HepG2 (cell line): ENCODE measurements at places on chromosomes 11 and 22. TPM values are rescaled to one million over a fixed set of nuclear protein-coding genes. Genes with fewer than 3 reads are reported as not detected.

- no peak for DNase-seq
Observed at GRCh38 chr11:60332846-60333245, 5.8 kb downstream of the MS4A6E start.

- DNase-seq = peak; percentile 16
Observed at GRCh38 chr11:11010624-11011127, 152.8 kb upstream of the ZBED5 start.

- no peak for DNase-seq
Observed at GRCh38 chr11:477052-477715, 27.1 kb downstream of the PTDSS2 start.

DNA sequence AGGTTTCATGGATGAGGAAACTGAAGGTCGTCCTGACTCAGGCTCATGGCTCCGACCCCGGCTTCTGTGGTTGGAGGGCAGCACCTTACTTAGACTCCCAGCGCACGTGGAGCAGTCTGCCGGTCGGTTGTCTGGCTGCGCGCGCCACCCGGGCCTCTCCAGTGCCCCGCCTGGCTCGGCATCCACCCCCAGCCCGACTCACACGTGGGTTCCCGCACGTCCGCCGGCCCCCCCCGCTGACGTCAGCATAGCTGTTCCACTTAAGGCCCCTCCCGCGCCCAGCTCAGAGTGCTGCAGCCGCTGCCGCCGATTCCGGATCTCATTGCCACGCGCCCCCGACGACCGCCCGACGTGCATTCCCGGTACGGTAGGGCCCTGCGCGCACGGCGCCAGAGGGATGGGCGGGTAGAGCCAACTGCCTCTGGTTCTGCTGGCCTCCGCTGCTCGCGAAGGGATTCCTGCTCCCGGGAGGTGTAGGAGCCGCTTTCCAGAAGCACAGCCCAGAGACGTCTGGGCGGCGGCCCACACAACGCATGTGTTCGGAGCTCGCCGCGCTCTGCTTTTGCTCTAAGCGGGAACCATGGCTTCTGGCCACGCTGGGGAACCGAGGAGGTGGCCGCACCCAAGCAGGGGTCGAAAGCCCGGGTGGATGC is at the start of gene LDHA:
LDHA (plus strand) TSS at position 289 of the 653 bp plus-strand sequence. CDS start 2,280 bp downstream, outside the sequence.
- DNase-seq = peak; percentile 93

OVOL1 gene
- polyA plus RNA-seq = 0.01 and 0.04 TPM in 2 replicates

GRCh38 chr11:126465573-126466188 is 110.2 kb downstream of the ST3GAL4 start:
- DNase-seq = no peak

DNA sequence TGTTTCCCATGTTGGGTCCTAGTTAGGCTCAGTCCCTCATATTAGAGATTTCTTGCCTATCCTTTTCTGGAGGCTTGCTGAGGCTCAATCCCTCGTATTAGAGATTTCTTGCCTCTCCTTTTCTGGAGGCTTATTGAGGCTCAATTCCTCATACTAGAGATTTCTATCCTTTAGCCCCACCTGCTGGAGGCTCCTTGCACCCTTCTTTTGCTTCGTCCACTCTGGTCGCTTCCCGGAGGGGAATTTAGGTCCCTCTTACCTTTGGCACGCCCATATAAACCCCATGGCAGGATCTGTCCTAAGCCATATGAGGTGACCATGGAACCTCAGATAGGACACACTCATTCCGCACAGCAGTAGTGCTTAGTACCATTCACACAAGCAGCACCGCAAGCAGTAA is 15.9 kb downstream of the CYP2D6 start:
- DNase-seq = peak; percentile 54

SAMM50 gene
- polyA plus RNA-seq = 26.2 and 34.7 TPM in 2 replicates

GRCh38 chr11:122697636-122698167 is 42.2 kb downstream of the UBASH3B start:
- DNase-seq = no peak

GRCh38 chr11:10305964-10306918 is 1.4 kb downstream of the ADM start:
- DNase-seq = no peak

DNA sequence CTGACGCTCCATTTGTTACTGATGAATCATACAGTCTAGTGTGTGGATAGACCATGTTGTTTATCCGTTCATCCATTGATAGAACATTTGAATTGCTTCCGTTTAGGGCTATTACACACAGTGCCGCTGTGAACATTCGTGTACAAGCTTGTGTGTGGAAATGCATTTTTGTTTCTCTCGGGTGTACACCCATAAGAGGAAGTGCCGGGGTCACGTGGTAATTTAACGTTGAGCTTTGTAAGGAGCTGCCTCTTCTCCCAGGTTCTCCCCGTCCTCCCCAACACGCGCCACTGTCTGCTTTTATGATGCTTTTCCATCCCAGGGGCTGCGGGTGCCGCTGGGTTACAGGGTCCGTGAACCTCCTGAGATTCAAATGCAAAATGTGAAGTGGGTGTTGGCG is 142.3 kb downstream of the IGLL1 start:
- DNase-seq = no peak

DNA sequence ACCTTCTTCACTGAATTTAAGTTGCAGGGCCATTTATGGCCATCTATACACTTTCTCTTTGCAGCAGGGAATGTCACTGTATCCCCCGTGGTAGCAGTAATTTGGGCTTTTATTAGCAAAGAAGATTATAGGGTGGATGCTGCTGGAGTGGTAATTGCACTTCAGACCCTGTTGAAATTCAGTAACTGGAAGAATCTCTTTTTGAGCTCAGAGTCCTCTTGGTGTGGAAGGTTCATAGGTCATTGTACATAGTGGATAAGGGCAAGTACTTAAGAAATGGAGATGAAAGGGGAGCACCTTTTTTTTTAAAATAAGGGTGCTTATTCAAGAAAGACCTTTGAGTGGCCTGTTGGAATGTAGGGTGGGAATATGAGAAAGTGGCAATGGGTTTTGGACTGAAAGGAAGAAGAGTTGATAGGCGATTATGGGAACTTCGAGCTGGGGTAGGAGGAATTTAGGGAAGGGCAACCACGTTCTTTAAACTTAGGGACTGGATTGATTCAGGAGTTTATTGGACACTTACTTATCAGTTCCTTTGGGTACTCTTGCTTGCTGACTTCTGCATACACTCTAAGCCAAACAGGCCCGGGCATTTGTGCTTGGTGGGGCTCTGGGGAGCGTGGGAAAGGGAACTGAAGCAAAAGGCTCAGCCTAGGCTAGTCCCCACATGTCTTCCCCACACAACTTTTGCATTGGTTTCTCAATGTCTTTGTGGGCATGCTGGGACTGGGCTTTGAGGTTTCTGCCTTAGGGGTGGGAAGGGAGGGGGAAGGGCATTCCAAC is 26.5 kb downstream of the CTNND1 start:
- DNase-seq = peak; percentile 32

IRAG1 gene
- 0.20 and 0.29 TPM in 2 replicates for polyA plus RNA-seq

DNA sequence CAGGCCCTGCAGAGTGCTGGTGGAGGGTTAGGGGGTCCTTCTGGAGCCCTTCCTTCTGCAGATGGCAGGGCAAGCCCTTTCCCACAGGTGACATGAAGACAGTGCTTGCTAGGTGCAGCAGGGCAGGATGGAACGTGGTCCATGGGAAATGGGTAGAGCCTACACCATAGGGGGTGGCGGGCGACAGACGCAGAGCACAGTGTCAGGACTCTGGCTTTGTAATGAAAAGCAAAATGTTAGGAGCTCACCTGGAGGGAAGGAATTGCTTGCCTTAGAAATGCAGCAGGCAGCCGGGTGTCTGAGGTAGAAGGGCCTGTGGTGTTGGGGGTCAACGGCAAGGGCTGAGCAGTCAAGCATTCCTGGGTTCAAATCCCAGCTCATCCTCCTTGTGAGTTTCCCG is 54.9 kb downstream of the ARHGAP8 start:
- DNase-seq = no peak

- DNase-seq = no peak
Observed at GRCh38 chr11:102793677-102794290, 4.2 kb downstream of the MMP1 start.

DNA sequence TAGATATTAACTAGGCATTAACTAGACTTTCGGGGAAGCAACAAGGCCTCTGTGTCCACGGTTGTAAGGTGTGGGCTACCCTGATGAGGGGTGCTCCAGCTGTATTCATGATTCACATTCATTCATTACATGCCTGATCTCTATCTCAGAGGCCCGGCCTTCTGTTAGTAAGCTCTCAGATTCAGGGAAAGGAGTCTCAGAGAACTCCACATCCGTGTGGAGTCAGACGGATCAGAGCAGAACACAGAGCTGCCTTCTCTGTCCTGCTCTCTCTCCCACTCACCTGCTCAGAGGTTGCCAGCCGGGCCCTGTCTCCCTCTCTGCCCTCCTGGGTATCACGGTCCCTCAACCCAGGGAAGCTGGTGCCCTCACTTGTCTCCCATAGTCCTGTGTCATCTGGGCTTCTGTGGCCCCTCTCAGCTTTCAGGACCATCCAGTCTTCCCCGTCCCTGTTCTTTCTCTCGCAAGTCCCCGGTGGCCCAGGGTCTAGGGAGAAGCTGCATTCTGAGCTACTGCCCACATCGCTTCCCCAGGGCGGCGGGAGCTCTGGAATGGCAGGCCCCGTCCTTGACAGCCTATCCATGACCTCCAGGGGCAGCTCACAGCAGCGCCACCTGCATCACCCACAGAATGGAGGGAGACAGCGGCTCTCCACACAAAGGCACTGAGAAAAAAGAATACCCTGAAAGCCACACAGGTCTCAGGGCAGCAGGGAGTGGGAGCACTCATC is 4.3 kb downstream of the TP53AIP1 start:
- no peak for DNase-seq

- DNase-seq = no peak
Observed at GRCh38 chr11:120839846-120840402, 184.0 kb upstream of the TBCEL start.

SPDYC gene
- 0.26 and 0.33 TPM in 2 replicates for polyA plus RNA-seq

DNA sequence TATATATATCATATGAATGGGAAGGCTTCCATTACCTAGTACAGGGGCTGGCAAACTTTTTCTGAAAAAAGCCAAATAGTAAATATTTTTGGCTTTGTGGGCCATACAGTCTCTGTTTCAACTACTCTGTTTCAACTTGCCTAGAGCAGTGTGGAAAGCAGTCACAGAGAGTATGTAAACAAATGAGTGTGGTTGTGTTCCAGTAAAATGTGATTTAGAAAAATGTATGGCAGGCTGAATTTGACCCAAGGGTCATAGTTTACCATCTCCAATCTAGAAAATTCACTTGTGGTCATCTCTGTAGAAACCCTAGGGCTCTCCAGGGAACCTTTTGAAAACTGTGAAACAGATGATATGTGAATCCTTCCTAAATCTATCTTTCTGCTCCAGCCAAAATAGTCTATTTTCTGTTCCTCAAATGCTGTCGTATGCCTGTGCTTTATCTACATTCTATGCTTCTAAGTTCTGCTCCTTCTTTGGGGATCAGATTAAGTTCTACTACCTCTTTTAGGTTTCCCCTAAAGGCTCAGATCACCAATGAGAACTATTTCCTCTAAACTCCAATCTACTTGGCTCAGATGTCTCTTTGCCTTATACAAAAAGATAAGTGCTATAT is 356.2 kb downstream of the METTL15 start:
- no peak for DNase-seq

- no peak for DNase-seq
Observed at GRCh38 chr11:83335446-83336070, 49.4 kb upstream of the CCDC90B start.

DNA sequence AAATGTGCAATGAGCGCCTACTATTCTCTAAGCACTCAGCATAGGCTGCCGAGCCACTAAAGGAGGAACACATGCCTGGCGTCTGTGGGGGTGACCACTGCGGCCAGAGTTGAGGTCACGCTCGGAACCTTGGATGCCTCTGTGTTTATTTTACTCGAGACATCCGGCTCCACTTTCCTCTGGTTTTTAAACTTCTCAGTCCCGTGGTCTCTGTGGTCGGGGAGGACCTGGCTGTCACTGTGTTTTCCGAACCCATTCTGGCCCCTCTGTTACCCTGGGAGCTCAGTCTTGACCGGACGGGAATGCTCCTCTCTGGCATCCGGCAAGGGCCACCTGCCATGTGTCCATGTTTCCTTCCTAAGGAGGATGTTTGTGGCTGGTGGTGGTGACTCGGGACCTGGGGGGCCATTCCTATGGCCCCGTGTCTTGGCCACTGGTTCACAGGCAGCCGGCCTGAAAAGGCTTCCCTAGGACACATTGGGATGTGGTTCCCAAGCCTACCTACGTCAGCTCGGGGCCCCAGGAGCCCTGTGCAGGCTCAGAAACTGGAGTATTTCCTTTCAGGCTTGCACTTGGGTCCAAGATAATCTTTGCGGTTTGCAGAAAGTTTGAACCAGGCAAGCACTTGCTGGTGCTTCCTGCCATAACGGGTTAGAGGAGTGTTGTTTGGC is 46.7 kb upstream of the PARVG start:
- no peak for DNase-seq

DNA sequence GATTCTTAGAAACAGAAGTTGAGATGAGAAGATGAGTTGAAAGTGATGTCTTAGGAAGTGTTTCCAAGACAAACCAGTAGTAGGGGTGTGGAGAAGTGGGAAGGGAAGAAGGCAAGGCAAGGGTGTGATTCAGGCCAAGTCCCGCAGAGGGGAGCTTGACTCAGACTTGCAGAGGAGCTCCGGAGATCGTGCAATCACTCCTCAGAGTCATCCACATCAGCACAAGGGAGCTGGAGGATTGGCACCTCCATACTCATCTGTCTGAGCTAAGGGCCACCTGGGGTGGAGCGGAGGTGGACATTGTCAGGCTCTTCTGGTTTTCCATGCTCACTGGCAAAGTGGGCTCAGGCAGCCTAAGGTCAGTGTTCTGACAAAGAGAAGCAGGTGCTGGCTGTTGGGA is 44.4 kb downstream of the CHRDL2 start:
- no peak for DNase-seq

DNA sequence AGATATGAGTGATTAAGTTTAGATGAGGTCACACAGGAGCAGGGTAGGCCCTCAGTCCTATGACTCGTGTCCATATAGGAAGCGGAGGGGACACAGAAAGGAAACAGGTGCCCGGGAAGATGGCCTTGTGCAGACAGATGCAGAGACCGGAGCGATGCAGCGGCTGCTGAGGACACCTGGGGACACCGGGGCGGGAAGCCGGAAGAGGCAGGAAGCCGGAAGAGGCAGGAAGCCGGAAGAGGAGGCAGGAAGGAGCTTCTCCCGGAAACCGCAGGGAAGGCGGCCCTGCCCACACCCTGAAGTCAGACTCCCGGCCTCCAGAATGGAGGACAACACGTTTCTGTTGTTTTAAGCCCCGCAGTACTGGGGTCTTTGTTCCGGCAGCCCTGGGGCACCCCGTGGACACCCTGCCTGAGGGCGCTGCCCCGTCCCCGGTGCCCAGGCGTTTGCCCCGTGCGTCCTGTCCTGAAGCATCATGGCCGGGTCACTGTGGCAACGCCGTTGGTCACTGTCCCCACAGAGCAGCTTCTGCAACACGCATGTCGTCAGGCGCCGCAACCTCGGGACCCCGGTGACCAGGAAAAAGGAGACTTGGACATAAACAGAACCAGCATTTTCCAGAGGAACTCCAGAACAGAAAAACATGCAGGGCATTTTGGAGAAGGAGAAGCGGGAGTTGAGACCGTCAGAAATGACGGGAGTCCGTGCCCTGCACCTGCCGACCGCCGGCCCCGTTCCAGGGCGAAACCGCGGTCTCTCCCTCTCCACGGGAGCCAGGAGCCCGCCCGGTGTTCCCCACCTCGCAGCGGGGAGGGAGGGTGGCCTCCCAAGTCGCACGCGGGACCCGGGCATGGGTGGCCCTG is 103.4 kb downstream of the BRD1 start:
- DNase-seq = no peak
